ENCODE measurements at places on chromosomes 7 and 10.
A peak's percentile ranks its signal among the peaks of the same experiment; 100 is the strongest.

GRCh38 chr10:22611425-22612115, 102.8 kb downstream of the PIP4K2A start:
- no peak for DNase-seq

- no peak for DNase-seq
Observed at GRCh38 chr10:14671386-14671831, 103.3 kb downstream of the FAM107B start.

DNA sequence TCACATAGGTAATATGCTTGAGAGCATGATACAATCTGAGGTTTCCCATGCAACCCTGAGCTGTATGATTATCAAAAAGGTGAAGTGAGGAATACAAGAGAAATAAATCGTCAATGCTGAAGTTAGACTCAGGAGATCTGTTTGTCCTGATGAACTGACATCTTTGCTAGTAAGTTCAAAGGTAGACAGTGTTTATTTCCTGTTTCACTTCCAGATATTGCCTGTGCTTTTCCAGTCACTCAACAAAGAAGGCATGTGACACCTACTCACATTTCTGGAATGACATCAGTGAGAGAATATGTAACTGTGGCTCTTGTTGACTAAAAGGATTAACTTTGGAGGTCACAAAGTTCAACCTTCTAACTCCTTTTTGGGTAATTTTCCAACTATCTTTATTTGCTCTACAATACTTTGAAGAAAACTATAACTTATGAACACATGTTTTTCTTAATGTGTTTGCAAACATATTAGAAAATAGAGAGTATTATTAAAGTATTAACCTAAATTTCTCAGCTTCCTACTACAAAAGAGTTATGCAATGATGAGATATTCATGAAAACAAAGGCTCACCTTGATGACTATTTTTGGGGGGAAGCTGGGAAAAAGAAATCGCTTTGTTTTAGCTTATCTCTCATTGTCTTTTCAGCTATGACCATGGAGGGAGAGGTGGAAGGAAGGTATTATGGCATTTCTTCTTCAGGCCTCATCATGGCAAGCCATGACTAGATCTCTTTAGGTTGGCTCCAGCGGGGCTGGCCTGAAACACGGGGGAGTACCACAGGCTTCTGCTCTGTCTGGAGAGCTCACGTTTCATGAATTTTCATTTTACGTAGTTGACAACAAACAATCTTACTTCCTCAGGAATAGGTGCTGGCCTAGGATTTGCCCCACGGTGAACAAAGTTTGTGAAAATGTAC, 214.7 kb upstream of the SLC26A5 start:
- no peak for DNase-seq

- no peak for DNase-seq
Observed at GRCh38 chr7:158239290-158239981, 348.2 kb downstream of the PTPRN2 start.

DNA sequence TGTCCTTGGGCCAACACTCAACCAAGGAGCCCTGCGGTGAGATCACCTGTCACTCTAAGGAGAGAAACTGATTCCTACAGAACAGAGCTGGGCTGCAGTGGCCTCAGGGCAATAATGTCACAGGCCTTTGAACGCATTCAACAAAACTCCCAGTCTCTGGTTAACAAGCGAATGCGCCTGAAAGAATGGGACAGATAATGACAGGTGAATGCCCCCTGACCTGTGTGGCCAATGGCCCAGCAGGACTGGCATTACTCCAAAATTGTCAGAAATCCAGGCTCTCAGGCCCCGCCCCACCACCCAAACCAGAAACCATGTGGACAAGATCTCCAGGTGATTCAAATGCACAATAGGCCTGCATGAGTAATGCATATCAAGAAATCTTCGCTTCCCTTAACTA, 277.7 kb upstream of the KLF6 start:
- no peak for DNase-seq

GRCh38 chr10:48525113-48525512, 79.8 kb downstream of the ARHGAP22 start:
- DNase-seq, result no peak

DNA sequence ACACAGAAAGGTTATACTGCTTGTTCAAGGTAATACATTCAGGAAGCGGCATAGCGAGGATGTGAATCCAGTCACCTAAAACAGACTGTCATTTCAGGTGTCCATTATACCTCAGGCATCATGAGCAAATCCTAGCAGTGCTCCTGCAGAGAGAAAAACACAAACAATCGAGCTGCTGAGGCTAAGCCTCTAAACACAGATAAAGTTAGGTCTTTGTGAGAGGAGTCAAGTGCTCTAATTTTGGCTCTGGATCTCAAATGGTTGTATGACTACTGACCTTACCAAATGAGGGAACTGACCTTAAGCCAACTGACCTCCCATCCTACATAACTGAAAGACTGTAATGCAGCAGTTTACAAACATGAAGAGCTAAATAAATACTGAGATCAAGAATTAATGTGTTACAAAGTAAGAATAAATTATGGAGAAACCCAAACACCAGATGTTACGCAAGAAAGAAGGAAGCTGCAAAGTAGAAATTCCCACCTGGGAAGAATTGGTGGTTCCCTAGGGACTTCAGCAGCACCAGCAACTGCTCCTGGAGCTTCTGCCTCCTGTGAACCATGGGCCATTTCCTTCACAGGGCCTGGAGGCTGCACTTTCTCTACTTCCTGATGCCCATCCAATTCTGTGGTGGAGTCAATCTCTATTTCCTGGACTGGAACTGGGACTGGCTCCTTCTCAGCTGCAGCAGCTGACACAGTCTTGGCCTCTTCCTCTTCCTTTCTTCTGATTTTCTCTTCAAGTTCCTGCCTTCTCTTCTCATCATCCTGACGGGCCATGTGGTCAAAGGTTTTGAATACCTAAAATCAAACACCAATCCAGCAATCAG, 5.8 kb downstream of the NUDCD3 start:
- DNase-seq, result no peak

GRCh38 chr10:91452063-91452462, 41.9 kb downstream of the HECTD2 start:
- DNase-seq, result no peak

DNA sequence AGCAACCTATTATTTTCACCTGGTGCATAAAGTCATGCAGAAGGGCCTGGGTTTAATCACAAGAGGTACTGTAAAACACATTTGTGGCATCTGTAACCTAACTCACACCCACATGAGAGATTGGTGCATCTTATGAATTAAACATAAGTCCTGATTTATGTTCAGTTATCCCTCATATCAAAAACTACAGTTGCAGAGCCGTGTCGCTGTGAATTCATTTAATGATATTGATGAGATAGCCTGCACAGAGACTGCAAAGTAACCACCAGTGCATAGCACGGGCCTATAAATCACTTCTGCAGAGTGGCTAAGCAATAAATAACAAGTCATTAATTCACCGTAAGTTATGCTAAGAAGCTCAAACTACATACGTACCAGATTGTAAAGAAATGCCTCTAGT, 178.2 kb downstream of the RELN start:
- no peak for DNase-seq

DNA sequence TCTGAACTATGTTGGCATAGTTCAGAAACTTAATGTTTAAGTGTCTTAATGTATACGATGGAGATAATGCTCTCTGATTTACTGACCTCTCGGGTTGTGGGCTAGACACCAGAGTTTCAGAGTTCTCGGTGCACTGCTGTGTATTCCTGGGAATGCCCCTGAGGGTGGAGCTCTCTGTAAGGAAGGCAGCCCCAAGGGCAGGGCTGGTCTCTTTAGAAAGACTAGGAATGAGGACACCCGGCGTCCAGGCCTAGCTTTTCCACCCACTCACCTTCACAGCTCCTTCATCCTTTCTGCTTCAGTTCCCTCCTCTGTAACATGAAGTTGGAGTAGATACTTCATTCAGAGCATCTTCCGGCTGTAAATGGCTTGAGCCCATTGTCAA, 536.6 kb upstream of the GALNT17 start:
- no peak for DNase-seq

- peak; percentile 84 for DNase-seq
Observed at GRCh38 chr10:132848951-132849545, 63.1 kb upstream of the NKX6-2 start.

DNA sequence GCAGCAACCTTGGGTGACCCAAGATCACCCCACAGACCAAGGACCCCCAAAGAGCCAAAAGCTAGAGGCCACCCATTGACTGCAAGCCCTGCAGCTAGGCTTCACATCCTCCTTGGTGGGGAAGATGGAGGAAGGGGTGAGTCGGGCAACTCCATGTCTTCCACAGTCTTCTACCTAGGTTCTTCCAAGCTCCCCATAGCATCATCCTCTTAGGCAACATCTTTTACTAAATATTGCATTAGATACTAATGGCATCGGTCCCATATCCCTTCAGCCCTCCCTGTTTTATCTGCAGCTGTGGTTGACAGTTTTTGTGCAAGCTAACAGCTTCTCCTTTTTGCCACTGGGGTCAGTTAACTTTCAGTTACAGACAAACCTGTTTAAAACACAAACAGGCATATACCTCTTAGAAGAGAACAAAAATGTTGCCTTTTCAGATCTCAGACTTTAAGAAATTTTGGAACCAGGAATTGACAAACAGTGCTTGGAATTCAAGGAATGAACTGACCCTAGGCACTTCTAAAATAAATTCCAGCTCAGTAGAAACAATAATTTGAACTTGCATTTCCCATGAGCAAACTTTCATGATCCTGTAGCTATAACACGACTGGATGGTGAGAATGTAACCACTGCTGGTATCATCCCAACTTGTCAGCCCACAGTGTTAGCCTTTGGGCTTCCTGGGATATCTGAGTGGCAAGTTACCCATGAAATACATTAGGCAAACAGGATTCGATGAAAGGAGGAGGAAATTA, 33.9 kb upstream of the MSMB start:
- no peak for DNase-seq

DNA sequence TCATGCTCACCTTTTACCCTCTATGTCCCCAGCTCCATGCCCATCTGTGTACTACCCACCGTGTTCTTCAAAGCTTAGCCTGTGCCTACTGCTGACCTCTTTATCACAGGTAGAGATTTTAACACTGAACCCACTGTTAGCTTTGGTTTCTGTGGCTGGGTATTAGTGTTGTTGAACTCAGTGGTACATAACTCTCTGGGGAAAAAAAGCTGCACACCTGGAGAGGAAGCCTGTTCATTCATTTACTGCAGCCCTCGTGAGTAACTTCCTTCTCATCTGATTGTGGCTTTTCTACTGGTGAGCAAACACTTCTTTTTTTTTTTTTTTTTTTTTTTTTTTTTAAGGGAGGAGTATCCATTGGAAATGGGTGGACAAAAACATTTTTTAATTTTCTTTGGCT, 326.3 kb downstream of the CCSER2 start:
- DNase-seq, result no peak

GRCh38 chr10:44022203-44022602, 362.7 kb downstream of the CXCL12 start:
- no peak for DNase-seq

- DNase-seq, result no peak
Observed at GRCh38 chr10:112848228-112848627, 101.8 kb upstream of the TCF7L2 start.

GRCh38 chr10:11212288-11213085, 194.8 kb downstream of the CELF2 start:
- no peak for DNase-seq

DNA sequence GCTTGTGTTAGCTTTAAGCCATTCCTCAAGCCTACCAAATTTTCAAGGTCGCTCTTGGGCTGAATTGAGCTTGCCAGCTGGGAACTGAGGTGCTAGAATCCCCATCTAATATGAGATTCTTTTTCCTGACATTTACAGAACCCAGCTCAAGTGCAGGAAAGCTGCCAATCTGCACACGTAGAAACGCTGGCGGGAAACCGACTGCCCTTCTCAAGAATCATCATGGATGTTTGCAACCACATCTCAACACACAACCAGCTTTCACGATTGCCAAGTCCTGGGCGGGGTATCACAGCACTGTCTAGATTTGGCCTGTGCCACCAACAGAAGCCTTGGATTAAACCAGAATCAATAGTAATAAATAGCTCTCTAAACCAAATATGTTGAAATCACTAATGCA, 203.7 kb downstream of the DIP2C start:
- peak; percentile 17 for DNase-seq

DNA sequence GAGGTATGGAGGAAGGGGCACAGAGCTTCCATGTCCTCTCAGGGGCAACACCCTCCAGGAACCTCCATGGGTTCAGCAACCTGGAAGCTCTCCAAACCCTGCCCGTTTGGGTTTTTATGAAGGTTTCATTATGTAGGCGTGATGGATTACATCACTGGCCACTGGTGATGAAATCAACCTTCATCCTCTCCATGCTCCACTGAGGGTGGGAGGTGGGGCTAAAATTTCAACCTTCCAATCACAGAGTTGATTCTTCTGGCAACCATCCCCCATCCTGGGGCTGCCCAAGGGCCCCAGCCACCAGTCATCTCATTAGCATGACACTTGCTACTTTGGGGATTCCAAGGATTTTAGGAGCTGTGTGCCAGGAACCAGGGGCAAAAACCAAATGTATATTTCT, 90.1 kb downstream of the TEX36 start:
- no peak for DNase-seq

DNA sequence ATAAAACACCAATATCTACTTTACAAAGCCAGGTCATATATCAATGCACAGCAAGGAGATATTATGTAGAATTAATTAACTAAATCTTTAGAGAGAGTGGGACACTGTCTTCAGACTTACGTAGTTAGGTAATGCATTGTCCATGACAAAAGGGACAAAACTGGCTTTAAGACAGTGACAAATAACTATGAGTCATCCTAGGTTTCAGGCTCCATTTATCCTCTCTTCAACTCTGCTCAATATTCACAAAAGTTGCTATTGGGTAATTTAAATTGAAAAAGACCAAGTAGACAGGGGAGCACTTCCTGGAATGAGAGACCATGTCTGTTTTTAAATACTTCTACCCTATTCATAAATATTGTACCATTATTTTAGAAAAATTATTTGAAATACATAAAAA, 464.5 kb downstream of the ARL4A start:
- no peak for DNase-seq

GRCh38 chr10:100987685-100988049, 324 bp downstream of the TWNK start:
- DNase-seq, result no peak

- no peak for DNase-seq
Observed at GRCh38 chr7:131961054-131961680, 404.7 kb upstream of the PODXL start.

All from chondrocyte (in vitro differentiated cells).